ENCODE measurements at places on chromosomes 2 and 18.

DNA sequence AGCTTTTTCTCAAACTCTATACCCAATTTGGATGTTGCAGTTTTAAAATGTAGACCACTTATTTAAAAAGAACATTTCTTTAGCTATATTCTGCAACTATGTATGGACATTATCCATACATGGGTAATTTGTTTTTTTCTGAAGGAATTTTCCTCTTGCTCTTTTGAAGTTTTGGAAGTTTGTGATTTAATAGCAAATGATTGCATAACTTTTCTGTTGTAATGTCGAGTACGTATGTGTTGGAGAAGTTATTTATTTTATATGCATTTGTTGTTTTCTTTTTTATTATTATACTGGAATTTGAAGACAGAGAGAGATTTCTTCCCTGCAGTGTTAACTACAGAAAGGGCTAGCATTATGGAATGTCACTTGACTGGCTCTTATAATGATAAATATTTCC lies 207.7 kb upstream of the FANCL start:
- peaks cover 5% of the 10 kb centered on the region for H3K27me3 ChIP-seq
- DNase-seq = no peak
- H3K4me1 ChIP-seq = no peaks in the 10 kb centered on the region
- H3K36me3 ChIP-seq = no peaks in the 10 kb centered on the region

DNA sequence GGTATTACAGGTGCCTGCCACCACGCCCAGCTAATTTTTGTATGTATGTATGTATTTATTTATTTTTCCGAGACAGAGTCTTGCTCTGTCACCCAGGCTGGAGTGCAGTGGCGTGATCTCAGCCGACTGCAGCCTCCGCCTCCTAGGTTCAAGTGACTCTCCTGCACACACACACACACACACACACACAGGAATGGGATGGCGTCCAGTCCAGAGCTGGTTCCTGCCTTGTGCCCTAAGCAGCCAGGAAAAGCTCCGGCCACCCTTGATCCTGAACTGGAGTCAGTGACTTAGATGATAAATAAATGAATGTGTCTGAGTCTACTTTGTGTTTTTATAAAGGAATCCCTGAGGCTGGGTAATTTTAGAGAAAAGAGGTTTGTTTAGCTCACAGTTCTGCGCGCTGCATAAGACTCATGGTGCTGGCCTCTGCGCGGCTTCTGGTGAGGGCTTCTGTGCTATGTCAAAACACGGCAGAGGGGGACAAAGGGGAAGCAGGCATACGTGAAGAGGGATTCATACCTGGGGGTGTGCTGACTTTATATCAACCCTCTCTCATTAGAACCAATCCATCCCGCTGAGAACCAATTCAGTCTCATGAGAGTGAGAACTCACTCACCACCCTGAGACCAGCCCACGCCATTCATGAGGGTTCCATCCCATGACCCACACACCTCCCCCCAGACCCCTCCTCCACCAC lies 59.7 kb upstream of the PHLPP1 start:
- DNase-seq = no peak
- H3K27ac ChIP-seq = no peak overlapping the region
- no peaks in the 10 kb centered on the region for H3K36me3 ChIP-seq
- no peaks in the 10 kb centered on the region for H3K4me1 ChIP-seq
- peaks cover 4% of the 10 kb centered on the region for H3K27me3 ChIP-seq
- no peak overlapping the region for H3K4me3 ChIP-seq

- peaks cover 4% of the 10 kb centered on the region for H3K4me1 ChIP-seq
- H3K36me3 ChIP-seq = no peaks in the 10 kb centered on the region
- no peak for DNase-seq
- no peak overlapping the region for H3K27ac ChIP-seq
- H3K4me3 ChIP-seq = no peak overlapping the region
- peaks cover 8% of the 10 kb centered on the region for H3K27me3 ChIP-seq
Observed at GRCh38 chr2:219272356-219272755, 6.8 kb upstream of the DNAJB2 start.

GRCh38 chr2:143034292-143035074 lies 94.7 kb upstream of the ARHGAP15 start:
- no peak overlapping the region for H3K4me3 ChIP-seq
- peak; percentile 48 for DNase-seq
- H3K27ac ChIP-seq = no peak overlapping the region
- H3K27me3 ChIP-seq = no peaks in the 10 kb centered on the region
- no peaks in the 10 kb centered on the region for H3K36me3 ChIP-seq
- H3K4me1 ChIP-seq = peaks cover 9% of the 10 kb centered on the region

DNA sequence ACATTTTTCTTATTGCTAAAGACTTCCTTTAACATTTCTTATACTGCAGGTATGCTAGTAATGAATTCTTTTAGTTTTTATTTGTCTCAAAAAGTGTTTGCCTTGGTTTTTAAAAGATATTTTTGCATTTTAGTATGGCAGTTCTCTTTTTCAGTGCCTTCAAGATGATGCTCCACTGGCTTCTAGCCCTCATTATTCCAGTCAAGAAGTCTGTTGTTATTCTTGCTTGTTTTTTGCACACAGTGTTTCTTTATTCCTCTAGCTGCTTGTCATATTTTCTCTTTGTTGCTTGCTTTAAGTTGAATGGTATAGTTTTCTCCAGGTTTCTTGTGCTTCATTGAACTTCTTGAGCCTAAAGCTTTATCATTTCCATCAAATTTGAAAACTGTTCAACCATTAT lies 158.0 kb upstream of the SPHKAP start:
- H3K36me3 ChIP-seq = no peaks in the 10 kb centered on the region
- no peak overlapping the region for H3K27ac ChIP-seq
- no peak for DNase-seq
- no peak overlapping the region for H3K4me3 ChIP-seq
- no peaks in the 10 kb centered on the region for H3K27me3 ChIP-seq

DNA sequence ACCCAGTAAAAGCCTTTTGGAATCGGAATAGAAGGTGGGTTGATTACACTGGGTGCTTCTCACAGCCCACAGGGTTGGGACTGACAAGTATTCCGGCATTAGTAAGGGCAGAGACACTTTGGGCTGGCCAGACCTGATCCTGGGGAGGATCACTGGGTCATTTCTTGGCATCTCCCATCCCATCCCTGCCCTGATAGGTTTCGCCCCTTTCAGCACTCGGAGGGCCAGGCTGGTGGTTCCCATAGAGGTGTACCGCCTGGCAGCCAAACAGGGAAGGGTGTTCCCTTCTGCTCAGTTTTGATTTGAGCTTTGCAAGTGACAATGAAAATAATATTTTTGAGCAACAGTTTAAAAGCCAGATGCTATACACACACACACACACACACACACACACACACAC lies 37.3 kb downstream of the CYP1B1 start:
- DNase-seq = no peak
- peaks cover 16% of the 10 kb centered on the region for H3K4me1 ChIP-seq

DNA sequence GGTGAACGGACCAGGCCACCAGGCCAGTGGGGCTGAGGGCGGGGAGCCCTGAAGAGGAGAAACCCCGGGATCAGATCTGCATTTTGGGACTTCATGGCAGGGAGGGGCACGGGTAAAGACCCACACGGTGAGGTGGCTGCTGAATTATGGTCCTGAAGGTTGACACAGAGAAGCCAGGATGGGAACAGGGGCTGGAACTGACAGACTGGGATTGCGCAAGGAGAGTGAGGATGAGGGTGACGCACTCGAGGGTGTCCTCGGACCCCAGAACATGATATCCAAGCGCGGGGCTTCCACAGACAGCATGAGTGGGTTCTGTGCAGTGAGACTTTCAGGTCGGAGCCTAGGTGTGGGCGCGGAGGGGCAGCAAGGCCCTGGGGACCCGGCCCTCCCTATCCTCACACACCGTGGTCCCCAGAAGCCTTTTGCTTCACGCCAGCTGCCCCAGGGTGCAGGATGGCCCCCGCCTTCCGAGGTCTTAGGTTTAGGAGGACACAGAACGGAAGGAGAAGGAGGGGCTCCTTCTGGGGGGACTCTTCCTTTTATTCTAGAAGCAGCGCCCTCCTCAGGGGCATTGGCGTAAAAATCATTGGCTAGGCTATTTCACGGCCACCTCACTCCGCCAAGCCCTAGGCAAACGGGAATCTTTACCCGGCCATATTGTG lies 416.8 kb upstream of the HS6ST1 start:
- H3K27ac ChIP-seq = no peak overlapping the region
- H3K27me3 ChIP-seq = peaks cover 25% of the 10 kb centered on the region
- H3K36me3 ChIP-seq = no peaks in the 10 kb centered on the region
- no peak for DNase-seq

DNA sequence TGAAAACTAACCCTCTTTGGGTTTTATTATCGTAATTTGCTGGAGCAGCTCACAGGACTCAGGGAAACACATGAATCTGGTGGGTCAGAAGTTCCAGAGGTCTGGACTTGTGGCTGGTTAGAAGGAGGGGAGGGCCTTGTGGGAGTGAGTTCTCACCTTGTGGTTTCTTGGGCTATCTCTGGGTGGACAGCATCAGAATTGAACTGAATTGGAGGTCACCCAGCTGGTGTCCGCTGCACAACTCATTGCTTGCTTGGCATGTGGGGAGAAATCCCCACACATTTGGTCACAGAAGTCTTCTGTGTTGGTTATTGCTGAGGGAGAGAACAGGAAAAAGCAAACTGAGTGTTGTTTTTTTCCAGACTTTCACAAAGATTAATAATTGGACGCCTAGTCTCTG lies 27.5 kb downstream of the ZNF892 start:
- DNase-seq = no peak
- H3K36me3 ChIP-seq = no peaks in the 10 kb centered on the region
- no peaks in the 10 kb centered on the region for H3K4me1 ChIP-seq
- H3K27me3 ChIP-seq = no peaks in the 10 kb centered on the region
- H3K27ac ChIP-seq = no peak overlapping the region

DNA sequence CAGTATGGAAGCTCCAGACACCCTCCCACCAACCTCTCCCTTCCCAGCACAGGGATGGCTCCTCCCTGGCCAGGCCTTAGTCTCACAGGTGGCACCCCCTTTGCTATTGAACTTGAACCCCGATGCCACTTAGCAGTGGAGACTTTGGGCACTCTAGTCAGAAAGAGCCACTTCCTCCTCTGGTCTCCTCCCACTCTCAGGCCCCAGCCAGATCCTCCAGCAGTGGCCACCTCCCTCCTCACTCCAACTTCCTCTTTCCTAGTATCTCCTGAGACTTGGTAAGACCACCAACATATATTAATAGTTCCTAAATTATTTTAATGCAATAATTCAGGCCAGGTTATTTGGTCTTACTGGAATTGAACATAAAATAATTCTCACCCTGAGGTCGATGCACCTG lies 437.2 kb upstream of the ID2 start:
- H3K27ac ChIP-seq = no peak overlapping the region
- H3K36me3 ChIP-seq = peaks cover 26% of the 10 kb centered on the region
- H3K4me3 ChIP-seq = no peak overlapping the region
- DNase-seq = no peak

DNA sequence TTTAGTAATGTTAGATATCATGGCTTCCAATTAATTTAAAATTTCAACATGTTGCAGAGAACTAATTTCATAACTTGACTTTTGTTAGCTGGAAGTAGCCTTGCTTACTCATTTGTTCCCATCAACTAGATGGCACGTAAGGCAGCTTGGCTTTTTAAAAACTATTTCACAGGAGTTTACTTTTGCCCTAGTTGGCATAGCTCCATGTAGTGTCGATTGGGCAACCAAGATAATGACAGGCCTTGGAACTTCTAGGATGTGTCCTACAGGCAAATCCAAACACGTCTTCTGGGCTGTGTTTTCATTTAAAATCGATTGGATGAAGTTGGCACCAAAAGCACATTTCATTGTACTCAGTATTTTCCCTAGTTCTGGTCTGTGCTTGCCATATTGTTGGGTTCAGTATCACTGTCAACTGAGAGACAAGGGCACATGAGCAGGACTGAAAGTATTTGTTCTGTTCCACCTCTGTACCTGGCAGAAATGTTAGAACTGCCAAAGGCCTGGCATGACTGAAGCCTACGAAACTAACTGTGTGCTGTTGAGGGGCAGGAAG lies 29.4 kb downstream of the HADHB start:
- no peaks in the 10 kb centered on the region for H3K27me3 ChIP-seq
- H3K4me3 ChIP-seq = no peak overlapping the region
- no peak overlapping the region for H3K27ac ChIP-seq

DNA sequence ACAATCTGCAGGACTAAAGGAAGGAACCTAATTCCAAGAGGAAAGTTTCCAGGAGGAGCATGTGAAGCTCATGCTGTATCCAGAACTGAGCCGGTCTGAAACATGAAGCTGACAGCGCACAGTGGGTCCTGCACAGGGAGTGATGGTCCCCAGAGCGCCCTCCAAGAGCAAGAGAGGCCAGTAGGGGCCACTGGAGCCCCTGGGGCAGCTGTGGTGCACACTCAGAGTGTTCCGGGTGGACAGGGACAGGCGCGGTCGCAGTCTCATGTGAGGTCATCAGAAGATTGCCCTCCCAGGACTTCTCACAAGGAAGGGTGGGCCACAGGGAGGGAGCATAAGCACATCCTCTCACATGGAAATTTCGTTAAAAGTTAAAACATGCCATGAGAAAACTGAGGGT lies 355.9 kb downstream of the EIPR1 start:
- no peak overlapping the region for H3K4me3 ChIP-seq
- peaks cover 3% of the 10 kb centered on the region for H3K27me3 ChIP-seq
- no peak for DNase-seq

DNA sequence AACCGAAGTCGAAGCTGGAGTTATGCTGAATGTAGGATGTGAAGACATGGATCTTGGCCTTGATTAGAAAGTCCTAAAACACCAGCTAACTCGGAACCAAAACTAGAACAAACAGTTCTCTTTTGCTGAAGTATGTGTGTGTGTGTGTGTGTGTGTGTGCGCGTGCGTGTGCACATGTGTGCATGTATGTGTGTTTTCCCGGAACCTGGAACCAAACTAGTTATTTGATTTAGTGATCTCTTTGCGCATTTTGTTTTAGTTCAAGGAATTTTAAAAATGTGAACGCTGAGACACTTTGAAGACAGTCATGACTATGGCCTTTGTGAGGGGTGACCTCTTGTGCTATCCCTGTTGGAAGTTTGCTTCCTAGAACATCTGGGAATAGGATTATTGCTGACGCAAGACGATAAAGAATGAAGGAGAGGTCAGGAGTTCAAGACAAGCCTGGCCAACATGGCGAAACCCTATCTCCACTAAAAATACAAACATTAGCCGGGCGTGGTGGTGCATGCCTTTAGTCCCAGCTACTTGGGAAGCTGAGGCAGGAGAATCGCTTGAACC lies 23.8 kb downstream of the FHL2 start:
- DNase-seq = no peak
- H3K36me3 ChIP-seq = peaks cover 2% of the 10 kb centered on the region
- H3K27me3 ChIP-seq = no peaks in the 10 kb centered on the region
- H3K4me1 ChIP-seq = peaks cover 20% of the 10 kb centered on the region

DNA sequence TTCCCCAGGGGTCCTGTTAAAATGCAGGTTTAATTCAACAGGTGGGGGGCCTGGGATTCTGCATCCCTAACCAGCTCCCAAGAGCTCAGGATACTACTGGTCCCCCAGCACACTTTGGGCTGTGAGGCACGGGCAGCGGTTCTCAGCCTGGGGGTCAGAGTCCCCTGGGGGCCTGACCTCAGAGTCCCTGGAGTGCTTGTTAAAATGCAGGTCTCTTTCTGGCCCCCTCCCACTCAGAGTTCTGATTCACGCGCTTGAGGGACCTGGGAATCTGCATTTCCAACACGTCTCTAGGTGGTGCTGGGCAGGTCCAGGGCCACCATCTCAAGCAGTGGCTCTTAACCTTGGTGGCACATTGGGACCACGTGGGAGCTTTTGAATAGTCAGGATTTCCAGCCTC lies 2.8 kb upstream of the OTOS start:
- H3K36me3 ChIP-seq = no peaks in the 10 kb centered on the region
- no peak overlapping the region for H3K4me3 ChIP-seq
- DNase-seq = no peak
- H3K27me3 ChIP-seq = peaks cover 9% of the 10 kb centered on the region
- no peak overlapping the region for H3K27ac ChIP-seq

- H3K27ac ChIP-seq = no peak overlapping the region
- H3K36me3 ChIP-seq = no peaks in the 10 kb centered on the region
- no peaks in the 10 kb centered on the region for H3K4me1 ChIP-seq
Observed at GRCh38 chr2:70703900-70704549, 64.0 kb downstream of the ADD2 start.
